GM19239 (cell line): ENCODE measurements at places on chromosomes 4 and X.

- no peak for DNase-seq
Observed at GRCh38 chr4:54255881-54256280, 26.8 kb downstream of the PDGFRA start.

GRCh38 chrX:40755291-40756249, 20.2 kb upstream of the MED14 start:
- no peak for DNase-seq

DNA sequence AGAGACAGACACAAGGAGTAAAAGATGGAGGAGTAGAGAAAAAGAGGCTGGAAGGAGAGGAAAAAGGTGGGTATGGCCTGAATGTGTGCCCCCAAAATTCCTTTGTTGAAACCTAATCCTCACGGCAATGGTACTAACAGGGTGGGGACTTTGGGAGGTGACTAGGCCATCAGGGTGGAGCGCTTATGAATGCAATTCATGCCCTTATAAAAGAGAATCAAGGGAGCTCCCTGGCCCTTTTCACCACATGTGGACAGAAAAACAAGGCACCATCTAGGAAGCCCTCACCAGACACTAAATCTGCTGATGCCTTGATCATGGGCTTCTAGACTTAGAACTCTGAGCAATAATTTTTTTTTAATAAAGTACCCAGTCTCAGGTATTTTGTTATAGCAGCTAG, 255.1 kb downstream of the NPFFR2 start:
- no peak for DNase-seq

GRCh38 chr4:136113921-136114320, 1418.4 kb downstream of the PCDH18 start:
- DNase-seq = no peak

DNA sequence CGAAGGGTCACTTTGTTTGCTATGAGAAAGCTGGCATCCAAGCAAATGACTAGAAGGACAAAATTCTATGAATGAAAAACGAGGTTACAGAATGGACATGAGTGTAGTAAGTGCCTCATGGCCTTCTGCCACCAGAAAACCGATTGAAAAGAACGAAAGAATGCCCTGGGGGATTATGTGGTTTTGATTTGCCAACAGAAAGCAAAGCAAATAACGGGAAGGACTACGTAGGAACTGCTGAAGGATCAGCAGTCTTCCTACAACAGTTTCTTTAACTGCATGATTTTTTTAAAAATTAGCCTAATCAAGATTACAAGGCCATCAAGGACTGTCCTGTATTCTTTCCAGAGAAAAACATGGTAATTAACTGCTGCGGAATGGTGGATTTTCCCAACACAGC, 50.6 kb downstream of the NRK start:
- no peak for DNase-seq

GRCh38 chr4:183284965-183285364, 35.1 kb downstream of the CLDN22 start:
- DNase-seq = no peak

GRCh38 chrX:19370061-19370460, 26.3 kb downstream of the PDHA1 start:
- DNase-seq = no peak

GRCh38 chr4:53804719-53805118, 213.4 kb upstream of the LNX1 start:
- DNase-seq = peak; percentile 28

- DNase-seq = no peak
Observed at GRCh38 chrX:45771560-45772340, 571.1 kb upstream of the DIPK2B start.

DNA sequence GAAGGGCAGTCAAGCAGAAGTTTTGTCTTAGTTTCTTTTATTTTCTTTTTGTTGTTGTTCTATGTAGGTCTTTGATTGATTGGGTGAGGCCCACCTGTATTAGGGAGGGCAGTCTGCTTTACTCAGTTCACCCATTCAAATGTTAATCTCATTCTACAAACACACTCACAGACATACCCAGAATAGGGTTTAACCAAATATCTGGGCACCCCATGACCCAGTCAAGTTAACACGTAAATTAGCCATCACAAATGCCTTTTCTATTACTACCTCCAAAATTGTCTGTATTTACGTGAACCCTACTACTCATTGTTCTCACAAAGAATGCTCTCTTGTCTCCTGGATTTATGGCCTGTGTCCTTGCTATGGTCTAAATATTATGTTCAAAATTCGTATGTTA, 339.7 kb downstream of the ANK2 start:
- DNase-seq = no peak
